ENCODE measurements at places on chromosomes 11 and 22.
A peak's percentile ranks its signal among the peaks of the same experiment; 100 is the strongest.

DNA sequence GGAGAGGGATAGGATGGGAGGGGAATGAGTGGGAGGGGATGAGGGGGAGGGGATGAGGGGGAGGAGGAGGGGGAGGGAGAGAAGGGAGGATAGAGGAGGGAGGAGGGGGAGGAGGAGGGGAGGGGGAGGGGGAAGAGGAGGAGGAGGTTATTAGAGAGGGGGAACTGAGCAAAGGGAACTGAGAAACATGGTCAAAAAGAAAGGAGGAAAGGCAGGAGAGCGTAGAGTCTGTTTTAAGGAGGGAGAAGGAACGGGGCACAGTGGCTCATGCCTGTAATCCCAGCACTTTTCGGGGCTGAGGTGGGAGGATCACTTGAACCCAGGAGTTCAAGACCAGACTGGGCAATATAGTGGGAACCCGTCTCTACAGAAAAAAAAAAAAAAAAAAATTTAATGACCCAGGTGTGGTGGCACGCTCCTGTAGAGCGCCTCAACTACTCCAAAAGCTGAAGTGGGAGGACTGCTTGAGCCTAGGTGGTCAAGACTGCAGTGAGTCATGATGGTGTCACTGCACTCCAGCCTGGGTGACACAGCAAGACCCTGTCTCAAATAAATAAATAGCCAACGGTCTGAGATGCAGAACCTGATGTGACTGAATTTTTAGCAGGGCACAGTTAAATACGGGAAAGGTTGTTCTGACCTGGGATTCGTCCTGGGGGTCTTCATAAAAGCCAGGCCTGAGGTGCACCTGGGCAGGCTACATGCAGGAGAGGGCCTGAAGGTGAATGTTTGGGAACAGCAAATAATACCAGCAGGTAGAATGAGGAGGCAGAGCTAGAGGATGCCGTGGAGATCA lies 4.0 kb downstream of the B3GNT6 start:
- DNase-seq, result no peak

GRCh38 chr11:32200136-32200847 lies 109.4 kb downstream of the RCN1 start:
- DNase-seq, result no peak

DNA sequence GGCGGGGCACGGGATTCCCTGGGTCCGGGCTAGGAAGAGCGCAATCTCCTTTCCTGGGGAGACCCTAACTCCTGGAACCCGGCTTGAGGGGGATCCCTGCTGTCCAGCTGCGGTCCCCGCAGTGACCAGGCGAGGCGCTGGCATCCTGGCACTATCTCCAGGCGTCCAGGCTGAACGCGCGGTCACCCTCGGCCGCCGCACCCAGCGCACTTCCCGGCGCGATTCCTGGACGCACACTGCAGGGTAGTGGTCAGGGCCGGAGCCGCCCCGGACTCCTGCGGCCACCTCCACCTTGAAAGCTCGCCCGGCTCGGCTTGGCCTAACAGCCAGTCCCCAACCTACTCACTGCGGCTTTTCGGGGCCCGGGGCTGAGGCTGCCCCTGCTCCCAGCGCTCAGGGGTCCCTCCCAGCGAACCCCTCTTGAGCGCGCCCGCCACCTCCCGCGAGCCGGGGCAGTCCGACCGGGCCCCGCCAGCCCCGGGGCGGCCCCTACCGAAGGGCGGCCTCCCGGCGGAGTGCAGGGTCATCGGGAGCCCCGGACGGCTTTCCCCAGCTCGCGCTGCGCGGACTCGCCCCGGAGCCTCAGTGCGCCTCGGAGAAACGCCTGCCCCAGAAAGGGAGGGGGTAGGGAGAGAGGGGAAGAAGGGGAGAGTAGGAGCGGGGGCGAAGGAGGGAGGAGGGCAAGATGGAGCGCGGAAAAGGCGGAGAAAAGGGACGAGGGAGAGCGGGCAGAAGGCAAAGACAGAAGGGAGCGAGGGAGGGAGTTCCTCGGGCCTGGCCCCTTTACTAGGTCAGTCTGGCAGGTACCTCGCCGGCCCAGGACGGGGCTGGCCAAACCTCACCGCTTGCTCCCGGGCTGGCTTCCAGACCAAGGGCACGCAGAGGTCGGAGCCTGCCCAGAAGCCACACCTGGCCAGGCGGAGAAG lies 1.0 kb downstream of the POU2AF3 start:
- no peak for DNase-seq

GRCh38 chr22:33812360-33812977 lies 107.8 kb downstream of the LARGE1 start:
- DNase-seq, result no peak

GRCh38 chr22:44718418-44718817 lies 16.4 kb downstream of the PRR5 start:
- DNase-seq, result no peak

GRCh38 chr11:20583201-20583600 lies 16.2 kb upstream of the SLC6A5 start:
- DNase-seq, result no peak

DNA sequence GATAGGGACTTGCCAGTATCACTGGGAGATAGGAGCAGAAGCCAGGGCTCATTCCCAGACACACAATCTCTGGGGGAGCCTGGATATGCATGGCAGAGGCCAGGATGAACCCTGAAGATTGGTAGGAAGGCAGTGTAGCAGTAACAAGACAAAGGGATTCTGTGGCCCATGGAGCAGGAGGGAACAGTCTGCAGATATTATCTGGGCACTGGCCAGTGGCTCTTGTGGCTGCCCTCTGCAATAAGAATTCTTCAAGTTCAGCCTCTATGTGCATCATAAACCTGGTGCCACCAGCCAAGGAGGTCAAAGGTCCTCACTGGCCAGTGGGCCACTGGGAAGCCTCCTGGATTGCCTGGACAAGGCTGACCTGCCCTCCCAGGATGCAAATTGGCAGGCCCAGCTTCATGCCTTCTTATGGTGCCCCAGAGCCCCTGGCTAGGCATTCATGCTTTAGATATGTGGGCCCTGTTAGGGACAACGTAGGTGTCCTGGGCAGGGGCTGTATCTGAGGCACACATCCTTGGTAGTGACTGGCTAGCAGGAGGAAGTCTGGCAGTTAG lies 29.2 kb downstream of the KCNQ1OT1 start:
- DNase-seq, result no peak

DNA sequence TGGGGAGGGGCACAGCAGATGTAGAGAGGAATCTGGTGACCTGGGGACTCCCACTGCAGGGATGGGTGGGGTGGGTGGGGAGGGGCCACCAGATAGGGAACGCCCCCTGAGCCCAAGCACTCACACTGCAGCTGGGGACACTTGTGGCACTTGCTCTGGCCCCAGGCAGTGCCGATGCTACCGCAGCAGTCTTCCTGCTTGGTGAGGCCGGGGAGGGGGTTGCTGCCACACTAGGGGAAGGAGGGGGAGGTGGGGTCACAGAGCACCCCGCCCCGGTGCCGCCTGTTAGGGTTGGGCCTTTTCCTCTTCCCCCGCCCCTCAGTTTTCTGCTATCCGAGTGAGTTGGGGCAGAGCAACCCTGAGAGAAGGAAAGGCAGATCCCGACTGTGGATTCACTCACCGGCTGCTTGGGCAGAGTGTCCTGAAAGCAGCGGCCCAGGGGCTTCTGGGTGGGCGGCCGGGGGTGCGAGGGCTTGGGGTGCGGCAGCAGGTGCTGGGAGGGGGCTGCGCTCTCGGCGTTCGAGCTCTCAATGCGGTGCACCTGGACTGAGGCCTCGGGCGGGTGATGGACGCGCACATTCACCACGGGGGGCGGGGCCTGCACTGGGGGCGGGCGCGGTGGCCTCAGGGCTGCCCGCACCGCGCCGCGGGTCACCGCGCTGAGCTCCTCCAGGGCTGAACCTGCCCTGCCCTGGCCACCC lies 4.7 kb downstream of the LTBP3 start:
- no peak for DNase-seq

DNA sequence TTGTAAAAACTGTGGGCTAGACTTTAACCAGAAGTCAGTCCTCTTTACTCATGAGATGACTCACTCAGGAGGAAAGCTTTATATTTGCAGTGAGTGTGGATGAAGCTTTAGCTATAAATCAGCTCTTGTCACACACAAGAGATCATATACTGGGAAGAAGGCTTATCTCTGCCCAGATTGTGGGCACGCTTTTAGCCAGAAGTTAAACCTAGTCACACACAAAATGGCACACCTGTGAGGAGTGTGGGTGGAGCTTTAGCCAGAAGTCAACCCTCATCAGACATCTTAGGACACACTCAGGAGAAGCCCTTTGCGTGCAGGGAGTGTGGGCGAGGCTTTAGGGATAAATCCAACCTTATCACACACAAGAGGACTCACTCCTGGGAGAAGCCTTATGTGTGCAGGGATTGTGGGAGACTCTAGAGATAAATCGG lies 706.9 kb upstream of the LUZP2 start:
- no peak for DNase-seq

DNA sequence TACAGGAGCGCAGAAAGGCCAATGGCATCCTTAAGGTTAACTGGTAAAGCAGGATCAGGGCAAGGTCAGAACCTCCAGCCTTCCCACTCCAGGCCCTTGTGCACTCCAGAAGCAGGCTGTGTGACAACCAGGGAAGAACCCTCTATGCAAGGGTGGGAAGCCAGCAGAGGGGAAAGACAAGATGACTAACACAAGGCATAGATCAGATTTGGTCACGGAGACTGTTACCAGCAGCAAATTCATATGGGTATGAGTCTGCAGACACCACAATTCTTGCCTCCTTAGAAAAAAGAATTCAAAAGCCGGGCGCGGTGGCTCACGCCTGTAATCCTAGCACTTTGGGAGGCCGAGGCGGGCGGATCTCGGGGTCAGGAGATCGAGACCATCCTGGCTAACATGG lies 39.8 kb upstream of the MTNR1B start:
- no peak for DNase-seq

DNA sequence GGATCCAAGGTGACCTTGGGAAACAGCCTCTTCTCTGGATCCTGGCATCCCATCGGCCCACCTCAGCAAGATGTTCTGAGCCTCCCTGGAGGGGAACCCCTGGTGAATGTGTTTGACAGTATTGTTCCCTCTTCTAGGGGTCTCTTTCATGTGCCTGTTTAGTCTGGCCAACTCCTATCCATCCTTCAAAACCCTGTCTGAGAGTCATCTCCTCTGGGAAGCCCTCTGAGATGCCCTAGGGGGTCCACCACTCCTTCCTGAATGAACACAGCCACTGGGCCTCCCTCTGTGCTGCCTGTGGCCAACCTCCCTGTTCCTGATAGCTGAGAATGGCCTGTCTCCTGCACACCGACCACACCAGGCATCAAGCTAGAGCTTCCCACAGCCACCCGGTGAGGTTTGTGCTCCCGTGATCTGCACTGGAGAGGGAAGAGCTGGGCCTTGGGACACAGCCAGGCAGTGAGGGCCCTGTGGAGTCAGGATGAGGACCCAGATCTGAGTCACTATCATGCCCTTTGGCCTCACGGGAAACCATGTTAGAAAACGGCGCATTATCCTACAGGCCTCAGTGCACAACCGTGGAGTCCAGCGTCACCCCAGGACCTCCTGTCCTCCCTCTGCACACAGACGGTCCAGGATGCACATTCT lies 8.8 kb downstream of the WNT7B start:
- DNase-seq, result no peak

- no peak for DNase-seq
Measured at GRCh38 chr22:20418211-20418788, 19.3 kb downstream of the SCARF2 start.

GRCh38 chr22:40187389-40187788 lies 9.7 kb downstream of the TNRC6B start:
- no peak for DNase-seq

GRCh38 chr11:58622344-58622743 lies at the start of gene CNTF:
CNTF (plus strand) TSS chr11:58622665; CDS start chr11:58622753, 88 bp downstream.
- no peak for DNase-seq

GRCh38 chr11:9172389-9172788 lies 81.0 kb upstream of the SCUBE2 start:
- no peak for DNase-seq

DNA sequence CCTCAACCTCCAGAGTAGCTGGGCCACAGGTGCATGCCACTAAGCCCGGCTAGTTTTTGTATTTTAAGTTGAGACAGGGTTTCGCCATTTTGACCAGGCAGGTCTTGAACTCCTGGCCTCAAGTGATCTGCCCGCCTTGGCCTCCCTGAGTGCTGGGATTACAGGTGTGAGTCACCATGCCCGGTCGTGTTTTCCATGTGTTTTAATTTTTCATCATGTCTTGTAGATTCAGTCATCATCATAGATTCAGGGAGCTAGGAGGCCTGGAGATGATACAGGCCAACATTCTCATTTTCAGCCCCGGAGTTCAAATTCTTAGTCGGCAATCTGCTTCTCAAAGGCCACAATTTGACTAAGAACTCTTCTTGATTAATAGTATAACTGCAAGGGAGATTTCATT lies 73.5 kb upstream of the GRAMD1B start:
- DNase-seq, result no peak

- no peak for DNase-seq
Measured at GRCh38 chr11:35800970-35801953, 138.7 kb downstream of the TRIM44 start.

DNA sequence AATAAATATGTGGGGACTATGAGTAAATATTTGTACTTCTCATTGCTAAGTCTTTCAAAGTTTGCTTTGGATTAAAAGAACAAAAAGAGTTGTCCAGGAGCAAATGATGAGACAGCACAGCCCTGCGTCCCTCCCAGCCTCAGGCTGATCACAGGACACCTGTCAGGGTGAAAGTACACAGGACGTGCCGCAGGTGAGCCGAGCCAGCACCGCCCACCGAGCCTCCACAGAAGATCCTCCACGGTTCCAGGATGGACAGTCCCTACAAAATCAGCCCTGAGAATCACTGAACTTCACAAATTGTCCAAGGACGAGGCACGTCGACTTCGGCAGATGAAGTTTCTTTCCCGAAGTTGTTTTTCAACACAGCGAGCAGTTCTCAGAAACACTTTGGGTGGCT lies 661.5 kb downstream of the BRD1 start:
- no peak for DNase-seq

GRCh38 chr11:75654314-75654713 lies 14.5 kb downstream of the MAP6 start:
- peak; percentile 24 for DNase-seq

GRCh38 chr11:119802670-119803069 lies 73.7 kb upstream of the NECTIN1 start:
- DNase-seq, result no peak

DNA sequence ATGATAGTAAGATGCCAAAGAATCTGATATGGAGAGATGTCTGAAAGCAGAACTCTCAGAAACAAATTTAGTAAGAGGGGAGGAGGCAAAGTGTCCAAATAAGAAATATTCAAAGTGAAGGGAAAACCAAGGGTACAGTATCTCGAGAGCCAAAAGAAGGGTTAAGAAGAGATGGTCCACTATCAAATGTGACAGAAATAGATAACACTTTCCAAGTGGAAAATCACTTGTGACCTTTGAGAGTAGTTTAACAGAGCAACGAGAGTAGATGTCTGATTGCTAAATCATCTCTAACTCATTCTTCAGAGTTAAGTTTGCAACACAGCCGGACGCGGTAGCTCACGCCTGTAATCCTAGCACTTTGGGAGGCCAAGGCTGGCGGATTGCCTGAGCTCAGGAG lies 4.3 kb upstream of the BUD13 start:
- DNase-seq, result no peak
